ENCODE measurements at places on chromosomes 12 and 14.
A peak's percentile ranks its signal among the peaks of the same experiment; 100 is the strongest.

DNA sequence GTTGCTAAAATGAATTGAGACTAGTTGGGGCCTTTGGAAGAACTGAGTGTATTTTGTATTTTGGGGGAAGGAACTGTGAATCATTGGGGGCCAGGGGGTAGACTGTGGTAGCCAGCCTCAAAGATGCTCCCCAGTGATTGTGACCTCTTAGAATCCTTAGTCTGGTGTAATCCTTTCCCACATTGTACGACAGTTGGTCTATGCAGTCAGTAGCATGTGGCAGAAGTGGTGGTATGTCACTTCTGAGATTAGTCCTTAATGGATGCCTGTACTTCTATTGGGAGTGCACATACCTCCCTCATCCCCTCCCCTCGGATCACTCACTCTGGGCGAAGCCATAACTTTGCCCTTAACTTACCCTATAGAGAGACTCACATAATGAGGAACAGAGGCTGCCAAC lies 48.0 kb downstream of the USP15 start:
- DNase-seq: no peak

DNA sequence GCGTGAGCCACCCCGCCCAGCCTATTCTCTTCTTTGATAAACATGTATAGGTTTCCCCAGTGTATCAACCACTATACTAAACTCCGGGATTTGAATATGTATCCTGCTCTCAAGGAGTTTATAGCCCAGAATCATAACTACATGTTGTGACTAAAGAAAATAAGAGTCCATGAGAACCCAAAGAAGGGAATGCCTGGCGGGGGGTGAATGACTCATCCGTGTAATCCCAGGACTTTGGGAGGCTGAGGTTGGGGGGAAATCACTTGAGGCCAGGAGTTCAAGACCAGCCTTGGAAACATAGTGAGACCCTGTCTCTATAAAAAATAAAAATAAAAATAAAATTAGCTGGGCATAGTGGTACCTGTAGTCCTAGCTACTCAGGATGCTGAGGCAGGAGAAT lies 57.2 kb downstream of the SIX6 start:
- no peak for DNase-seq

DNA sequence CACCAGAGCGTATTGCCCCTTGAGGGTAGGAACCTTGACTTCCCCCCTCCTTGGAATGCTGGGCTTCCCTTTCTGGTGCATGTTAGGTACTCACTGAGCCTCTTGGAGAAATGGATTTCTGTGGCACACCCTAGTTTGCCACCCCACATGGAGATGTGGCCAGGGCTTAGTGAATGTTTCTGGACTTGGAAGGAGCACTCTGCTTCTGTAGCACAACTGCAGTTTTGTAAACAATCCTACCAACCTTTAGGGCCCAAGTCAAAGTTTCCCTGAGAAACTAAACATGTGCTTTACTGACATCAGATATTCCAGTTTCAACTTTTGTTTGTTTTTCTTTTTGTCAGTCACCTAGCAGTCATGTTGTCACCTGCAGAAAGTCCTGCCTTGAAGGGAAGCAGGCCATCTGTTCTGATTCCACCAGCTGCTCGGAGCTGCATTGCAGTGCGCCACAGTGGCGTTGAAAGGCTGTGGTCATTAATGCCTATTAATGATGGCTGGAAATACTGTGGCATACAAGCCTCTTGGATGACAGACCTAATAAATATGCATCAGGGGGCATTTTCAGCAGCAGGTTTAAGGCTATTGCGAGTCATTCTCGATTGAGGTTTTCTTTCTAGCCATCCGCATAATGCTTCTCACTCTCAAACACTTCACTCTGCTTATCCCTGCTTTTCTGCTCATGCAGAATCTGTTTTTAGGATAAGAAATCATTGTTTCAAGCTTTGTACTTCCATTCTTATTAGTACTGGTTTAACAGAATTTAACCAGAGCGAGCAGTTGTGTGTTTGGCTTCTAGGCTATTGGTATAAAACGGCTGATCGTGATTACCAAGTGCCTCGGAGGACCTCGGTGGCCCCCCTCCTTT lies 7.8 kb downstream of the PELI2 start:
- DNase-seq: peak; percentile 72

DNA sequence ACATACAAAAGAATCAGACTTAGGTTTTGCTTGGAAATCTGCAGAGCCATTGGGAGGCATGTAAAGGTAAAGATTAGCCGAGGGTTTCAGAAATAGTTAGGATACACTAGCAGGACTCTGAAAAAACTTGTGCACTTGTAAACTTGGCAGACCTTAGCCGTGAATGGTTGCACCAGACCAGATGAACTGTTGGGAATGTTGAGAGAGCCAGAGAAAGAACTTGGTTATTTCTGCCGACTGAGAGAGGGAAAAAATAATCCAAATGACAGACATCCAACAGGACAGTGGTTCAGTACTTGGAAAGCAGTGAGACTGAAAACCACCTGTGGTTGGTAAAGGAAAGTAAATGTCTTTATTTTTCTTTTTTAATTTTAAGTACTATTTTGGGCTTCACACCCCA lies 222.5 kb upstream of the DDHD1 start:
- no peak for DNase-seq

DNA sequence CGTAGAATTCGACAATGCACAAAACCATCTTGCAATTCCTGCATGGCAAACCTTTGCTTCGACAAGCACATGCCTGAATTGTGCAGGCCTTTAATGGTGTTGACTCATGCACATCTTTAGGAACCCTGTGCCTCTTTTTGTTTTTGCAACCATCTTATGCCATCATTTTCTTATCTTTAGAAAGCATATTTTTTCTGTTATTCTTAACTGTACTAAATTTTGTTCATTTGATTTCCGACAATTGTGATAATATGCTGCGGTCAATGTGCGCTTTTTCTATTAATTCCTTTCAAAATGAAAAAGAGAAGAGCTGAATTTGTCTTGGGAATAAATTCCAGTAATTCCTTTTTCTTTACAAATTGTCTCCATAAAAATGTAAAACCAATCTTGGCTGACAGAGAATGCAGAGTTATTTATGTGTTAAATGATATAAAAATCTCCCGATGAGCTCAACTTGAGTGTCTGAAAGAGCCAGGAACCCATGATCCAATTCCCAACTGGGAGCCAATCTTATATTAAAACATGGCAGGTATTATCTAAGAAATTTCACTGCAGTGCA lies 20.1 kb upstream of the CDK17 start:
- no peak for DNase-seq

DNA sequence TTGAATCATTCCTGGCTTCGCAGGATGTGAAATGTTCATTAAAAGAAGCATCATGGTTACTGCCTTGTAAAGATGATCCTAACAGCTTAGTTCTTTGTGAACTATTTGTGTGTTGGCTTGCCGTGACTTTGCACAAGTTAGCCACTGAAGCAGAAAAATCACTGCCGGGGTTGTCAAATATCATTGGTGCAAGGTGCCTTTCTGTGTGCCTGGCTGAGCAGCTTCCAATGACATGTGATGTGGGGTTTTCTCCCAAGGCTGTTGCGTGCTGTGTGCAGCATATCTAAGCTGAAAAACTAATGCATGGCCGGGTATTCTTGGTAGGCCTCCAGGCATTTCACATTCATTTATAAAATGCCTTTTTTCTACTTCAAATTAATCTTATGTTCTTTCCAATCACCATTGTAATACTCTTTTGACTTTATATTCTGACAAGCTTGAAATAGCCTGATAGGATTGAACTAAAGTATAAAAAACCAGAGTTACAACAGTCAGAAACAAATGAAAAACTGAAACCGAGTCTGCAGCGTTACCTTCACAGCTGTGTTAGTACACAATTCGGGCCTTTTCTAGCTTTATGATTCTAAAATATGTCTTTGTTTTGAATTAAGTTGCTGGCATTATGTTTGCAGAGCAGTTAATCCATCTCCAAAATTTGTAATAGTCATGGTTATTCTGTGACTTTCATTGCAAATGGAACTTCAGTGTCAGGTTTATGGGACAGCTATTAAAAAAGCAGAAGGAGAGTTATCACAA lies 222.1 kb downstream of the SYT1 start:
- DNase-seq: no peak
